ENCODE measurements at places on chromosomes 4 and X.
A peak's percentile ranks its signal among the peaks of the same experiment; 100 is the strongest.

- DNase-seq: no peak
Measured at GRCh38 chrX:137926090-137926489, 360.2 kb downstream of the ZIC3 start.

DNA sequence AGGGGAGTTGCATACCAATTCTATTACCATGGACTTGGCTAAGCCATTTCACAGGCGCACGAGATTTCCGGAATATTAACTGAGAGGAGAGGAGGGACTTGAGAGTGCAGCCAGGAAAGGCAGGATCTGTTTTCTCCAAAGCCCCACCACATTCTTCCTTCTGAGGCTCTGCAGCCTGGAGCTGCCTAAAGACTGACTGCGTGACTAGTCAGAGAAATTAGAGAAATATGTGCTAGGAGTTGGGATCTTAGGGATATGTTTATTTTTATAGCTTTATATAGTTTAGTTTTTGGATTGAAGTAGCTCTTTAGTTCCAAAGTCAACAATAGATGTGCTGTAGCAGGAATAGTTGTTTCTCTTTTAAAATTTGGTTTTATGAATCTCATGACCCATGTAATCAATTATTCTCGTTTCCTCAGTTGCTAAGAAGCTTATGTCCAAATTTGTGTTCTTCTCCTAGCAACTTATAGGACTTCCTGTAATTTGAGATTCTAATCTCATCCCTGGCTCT is 300.1 kb upstream of the DDX53 start:
- DNase-seq: no peak

GRCh38 chr4:123516576-123516975 is 120.0 kb downstream of the SPRY1 start:
- DNase-seq: no peak

DNA sequence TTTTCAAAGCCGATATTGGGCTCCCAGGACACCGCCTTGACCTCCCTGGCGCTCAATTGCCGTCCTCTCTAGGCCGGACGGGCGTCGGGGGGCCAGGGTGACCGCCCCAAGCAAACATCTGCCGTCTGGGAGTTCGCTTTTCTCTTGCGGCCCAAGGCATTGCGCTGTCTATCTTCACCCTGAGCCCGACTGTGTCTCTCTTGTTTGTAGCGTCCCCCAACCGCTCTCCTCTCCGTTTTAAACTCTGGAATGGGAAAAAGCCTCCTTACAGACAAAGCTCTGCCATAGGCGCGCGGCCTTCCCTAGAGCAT is 551 bp upstream of the ARX start:
- no peak for DNase-seq

DNA sequence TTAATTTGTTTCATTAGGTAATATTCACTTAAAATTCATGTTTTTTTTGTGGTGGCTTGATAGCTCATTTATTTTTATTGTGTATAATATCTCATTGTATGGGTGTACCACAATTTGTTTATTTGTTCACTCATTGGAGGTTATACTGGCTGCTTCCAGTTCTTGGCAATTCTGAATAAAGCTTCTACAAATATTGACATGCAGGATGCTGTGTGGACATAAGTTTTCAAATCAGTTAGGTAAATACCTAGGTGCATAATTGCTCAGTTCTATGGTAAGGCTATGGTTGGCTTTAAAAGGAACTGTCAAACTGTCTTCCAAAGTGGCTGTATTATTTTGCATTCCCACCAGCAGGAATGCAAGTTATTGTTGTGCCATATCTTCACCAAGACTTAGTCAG is 504.5 kb upstream of the GALNTL6 start:
- DNase-seq: no peak

- DNase-seq: no peak
Measured at GRCh38 chrX:99719140-99719539, 690.9 kb downstream of the PCDH19 start.

DNA sequence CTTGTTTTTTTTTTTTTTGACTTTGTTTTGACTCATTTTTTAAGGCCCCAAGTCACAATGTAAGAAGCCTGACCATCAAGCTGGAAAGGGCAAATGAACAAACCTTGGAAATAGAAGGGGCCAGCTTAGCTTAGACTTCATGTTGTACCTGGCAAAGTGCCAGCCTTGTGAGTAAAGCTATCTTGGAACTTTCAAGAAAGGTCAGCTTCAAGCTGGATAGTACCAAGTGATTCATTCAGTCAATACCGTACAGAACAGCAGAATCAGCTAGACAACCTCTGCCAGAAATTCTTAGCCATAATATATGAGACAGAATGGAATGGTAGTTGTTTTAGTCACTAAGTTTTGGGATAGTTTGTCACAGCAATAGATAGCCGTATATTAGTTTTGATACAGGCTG is 1492.2 kb upstream of the TENM3 start:
- peak; percentile 0 for DNase-seq

GRCh38 chr4:17336524-17336961 is 175.3 kb downstream of the QDPR start:
- DNase-seq: no peak

DNA sequence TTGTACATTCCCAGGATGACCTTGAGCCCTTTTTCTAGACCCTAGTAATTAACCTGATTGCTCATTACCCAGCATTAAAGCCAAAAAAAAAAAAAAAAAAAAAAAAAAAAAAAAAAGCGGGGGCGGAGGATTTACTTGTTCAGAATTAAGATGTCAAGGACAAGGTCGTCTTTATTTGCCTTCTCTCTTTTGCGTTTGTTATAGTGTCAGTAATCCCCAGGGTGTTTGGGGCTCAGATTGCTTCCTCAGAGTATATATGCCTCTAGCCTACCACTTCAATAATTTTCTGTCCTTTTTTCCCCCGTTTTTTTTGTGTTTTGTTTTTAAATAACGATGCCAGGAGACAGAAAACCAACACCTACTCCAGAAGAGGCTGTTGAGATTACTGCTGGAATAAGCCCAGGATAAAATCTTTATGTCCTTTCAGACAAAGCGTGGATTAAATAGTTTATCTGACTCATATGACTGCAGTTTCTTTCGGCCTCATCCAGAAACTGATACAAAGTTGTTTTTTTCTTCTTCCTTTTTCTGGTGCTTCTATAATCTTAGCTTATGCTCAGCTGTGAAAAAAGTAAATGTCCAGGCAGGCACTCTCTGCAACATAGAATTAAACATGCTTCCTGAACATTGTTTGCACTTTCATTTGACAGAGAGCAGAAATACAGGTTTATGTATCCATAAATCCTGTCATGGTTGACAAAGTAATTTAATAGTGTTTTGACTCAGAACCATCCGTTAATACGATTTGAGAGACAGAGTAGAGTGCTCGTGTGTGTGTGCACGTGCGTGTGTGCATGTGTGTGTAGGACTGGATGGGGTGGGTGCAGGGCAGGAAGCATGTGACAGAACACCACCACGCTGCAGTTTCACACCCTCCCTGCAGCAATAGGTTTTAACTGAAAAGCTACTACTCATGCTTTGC is 138.6 kb downstream of the AFF1 start:
- peak; percentile 50 for DNase-seq

DNA sequence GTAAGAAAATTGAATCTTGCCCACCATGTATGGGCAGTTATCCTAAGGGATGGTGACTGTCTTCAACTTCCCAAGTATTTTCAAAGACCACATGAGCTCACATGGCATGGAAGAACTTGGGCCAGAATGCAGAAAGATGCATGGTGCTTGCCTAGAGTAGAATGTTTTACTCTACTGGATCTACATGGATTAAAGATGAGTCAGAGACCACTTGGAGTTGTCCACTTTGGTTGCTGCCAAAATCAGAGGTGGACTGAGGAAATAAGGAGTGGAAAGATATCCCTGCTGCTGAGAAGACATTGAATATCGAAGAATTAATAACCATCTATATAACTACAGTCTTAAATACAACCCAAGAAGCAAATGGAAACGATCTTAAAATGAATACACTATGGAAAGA is 498.1 kb downstream of the NLGN4X start:
- DNase-seq: no peak

- DNase-seq: no peak
Measured at GRCh38 chrX:24306440-24306839, 7.4 kb downstream of the SUPT20HL2 start.

DNA sequence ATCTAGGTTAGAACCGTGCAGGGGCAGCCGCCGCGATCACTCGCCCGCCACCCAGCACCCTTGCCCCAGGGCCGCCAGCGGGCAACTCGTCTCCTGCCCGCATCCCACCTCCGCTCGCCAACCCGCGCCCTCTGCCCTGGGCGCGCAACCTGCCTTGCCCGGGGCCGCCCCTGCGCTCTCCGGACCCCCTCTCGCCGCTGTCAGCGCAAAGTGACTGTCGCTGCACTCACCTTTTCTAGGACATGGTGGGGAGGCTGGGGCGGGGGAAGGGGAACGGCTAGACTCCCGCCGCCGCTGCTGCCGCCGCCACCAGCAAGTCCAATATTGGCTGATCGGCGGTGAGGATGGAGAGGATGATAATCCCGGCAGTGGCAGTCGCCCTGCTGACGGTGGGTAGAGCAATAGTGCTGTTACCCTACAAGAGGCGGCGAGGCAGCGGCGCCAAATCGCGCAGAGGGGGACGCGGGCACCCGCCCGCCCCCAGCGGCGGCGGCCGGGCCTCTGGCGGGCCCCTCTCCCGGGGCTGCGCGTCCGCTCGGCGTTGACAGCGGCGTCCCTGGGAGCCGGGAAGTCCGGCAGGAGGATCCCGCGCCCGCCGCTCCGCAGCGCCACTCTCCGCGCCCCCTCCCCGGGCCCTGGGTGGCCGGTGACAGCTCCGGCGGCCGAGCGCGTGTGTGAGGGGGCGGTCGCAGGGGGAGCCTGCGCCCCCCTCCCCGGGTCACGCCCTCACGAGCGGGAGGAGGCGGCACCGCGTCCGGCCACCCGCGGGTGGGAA is 2.3 kb upstream of the NR3C2 start:
- no peak for DNase-seq

- DNase-seq: no peak
Measured at GRCh38 chr4:26162101-26162500, 158.7 kb upstream of the RBPJ start.

DNA sequence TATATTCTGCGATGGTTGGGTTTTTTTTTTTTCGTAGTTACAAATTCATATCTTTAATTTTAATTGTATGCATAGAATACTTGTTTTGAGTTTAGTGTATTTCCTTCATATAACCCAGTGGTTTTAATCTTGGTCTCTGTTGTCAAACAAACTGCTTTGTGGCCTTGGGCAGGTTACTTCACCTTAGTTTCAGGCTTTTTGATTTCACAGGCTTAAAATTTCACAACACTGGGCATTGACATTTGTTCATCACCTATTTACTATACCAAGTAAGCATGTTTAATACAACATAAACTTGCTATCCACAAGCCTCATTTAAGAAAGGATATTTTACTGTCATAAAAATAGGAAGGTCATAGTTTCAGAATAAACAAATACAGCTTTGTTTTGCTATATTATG is 14.7 kb downstream of the RAPGEF2 start:
- no peak for DNase-seq

- no peak for DNase-seq
Measured at GRCh38 chr4:156788782-156789181, 182.8 kb downstream of the PDGFC start.

GRCh38 chrX:39631276-39632229 is 466.2 kb downstream of the BCOR start:
- no peak for DNase-seq

DNA sequence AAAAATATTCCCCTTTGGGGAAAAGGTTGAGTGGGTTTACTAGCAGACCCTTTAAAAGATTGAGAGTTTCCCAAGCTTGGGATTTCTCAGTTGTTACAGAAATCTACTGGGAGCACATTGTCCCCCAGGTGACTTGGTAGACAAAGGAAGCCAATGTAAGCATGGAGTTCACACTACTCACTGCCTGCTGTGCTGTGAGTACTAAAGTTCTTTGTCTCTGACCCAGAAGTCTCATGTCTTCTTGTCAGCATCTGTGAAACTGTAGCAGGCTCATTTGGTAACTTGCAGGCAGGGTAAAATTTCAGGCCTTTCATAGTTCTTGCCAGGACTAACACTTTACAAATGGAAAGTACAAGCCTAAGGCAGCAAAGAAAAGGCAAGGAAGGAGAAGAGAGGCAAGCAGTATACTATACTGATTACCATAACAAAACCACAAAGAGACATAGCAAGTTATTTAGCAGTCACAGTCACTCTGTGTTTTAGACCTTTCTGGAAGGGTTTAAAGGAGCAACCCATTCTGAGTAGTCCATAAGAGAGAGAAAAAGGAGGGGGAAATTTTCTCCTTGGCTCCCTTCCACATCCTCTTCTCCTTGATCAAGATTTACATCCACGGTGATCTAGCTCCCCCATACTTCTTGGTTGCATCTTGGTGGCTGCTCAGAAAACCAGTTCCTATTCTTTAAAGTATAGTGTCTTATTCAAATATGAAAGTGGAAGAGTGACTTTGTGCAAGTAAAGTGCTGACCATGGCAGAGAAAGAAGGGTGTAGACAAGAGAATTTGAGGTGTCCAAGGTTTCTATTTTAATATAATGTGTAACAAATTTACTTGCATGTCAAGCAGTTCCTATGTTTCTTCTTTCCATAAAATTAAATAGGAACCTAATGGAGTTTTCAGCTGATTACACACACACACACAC is 160.0 kb upstream of the PDE5A start:
- no peak for DNase-seq

- no peak for DNase-seq
Measured at GRCh38 chrX:110699109-110699508, 96.5 kb downstream of the CHRDL1 start.

- peak; percentile 28 for DNase-seq
Measured at GRCh38 chr4:120354381-120354780, 287.7 kb upstream of the MAD2L1 start.

GRCh38 chr4:135194477-135194876 is 992.9 kb upstream of the PABPC4L start:
- no peak for DNase-seq

GRCh38 chr4:158814636-158815330 is 46.0 kb downstream of the FNIP2 start:
- DNase-seq: peak; percentile 37

DNA sequence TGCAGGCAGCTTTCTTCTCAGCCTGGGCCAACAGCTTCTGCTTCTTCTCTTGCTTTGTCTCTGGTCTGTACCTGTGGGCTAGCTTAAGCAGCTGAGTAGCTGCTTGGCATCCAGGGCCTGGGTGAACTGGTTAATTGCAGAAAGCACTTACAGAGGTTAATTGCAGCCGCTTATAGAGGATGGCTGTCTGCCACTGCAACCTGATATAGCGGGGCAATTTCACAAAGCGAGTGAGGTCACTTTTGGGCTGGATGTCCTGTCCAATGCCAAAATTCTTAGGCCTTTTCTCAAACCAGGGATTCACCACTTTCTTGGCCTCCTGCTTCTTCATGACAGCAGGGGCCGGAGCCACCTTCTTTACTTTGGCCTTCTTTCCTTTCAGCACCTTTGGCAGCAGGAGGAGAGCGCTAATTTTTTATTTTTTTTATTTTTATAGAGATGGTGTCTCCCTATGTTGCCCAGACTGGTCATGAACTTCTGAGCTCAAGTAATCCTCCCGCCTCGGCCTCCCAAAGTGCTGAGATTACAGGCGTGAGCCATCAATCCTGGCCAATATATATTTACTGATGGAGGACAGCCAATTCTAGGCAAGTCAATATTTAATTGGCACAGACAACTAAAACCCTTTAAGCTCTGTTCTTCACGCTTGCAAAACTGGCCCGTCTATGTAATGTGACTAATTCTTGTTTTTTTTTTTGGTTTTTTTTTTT is 61.0 kb downstream of the ENOPH1 start:
- DNase-seq: no peak
